Right kidney (tissue), 9 donors: ENCODE measurements at places on chromosomes 11 and 22.

GRCh38 chr22:40436505-40437431 is 66.4 kb downstream of the SGSM3 start:
- peak; percentile 62 for DNase-seq

DNA sequence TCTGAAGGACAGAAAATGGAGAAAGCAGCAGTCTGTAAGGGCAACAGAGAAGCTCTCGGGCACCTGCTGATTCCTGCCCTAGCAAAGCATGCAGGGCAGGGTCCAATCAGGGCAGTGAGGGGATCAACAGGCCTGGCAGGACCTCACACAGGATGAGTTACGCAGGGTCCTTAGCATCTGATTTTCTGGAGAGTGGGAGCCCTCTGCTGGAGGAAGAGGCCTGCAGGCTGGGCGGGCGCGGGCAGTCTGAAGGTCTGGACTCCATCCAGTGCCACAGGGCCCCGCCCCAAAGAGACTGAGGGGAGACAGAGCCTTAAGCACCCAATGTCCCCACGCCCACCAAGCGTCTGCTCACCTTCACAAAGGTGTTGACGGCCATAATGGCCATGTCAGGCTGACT is 28.9 kb downstream of the AP1B1 start:
- peak; percentile 27 for DNase-seq

- DNase-seq, result no peak
Measured at GRCh38 chr11:12410006-12410728, 32.8 kb downstream of the PARVA start.

- no peak for DNase-seq
Measured at GRCh38 chr11:100777103-100777502, 90.0 kb downstream of the ARHGAP42 start.

GRCh38 chr22:22884888-22885840 is 2.5 kb upstream of the IGLL5 start:
- no peak for DNase-seq

DNA sequence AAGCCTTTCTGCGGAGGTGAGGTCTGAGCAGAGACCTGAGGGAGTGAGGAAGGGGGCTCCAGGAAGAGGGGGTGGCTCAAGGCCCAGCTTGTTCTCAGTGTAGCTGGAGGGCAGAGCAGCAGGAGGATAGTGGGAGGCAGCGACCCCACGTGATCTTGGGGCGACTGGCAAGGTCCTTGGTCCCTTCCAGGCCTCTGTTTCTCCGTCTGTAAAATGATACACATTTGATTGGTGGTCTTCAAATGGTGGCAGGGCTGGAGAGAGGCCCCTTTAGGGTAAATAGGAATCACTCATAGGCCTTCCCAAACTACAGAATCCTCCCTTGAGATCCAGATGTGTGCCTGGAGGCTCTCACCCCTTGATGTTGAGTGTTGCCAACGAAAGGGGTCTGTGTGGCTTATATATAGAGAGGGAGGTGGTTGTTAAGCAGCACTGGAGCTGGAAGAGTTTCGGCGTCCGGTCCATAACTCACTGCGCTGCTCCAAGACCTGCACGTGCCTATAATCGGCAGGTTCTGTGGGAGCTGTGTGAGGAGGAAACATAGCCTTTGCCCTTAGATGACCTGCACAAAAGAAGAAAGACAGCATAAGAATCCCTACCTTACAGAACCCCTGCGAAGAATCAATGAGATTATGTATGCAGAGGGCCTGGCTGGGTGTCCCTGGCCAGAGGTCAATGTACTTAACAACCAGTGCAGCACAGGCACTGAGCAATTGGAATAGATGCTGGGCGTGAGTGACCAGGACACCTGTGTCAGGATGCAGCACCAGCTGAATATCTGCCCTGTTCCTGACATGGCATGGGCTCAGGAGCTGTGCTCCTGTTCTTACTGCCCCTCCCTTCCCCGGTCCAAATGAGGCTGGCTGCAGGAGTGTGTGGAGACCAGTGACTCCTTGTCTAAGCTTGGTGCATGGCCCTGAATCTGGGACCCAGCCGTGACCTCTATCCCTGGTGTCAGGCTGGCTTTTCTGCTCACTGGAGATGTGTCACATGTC is 28.7 kb downstream of the OTOG start:
- DNase-seq, result no peak
